AG10803 (cell line): ENCODE measurements at places on chromosomes 13 and 19.

DNA sequence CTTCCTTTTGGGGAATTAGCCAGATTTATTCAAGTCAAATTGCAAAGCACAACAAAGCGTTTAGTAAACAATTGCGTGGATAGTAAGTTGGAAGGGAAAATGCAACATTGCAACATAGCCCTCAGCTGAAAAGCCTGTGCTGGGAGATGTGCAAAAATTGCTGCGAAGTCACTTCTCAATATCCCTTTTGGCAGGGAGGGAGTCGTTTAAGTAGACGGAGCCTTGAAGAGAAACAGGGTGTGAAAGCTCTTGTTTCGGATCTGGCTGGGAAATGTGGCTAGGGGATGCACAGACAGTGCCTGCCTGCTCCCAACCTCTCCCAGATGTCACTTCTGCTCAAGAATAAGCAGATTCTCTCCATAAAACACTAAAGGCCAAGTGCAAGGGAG, 56.8 kb downstream of the SLC7A1 start:
- DNase-seq: peak; percentile 60

GRCh38 chr13:20616059-20616797, 49.3 kb downstream of the IFT88 start:
- DNase-seq: peak; percentile 77

- DNase-seq: peak; percentile 91
Measured at GRCh38 chr13:35716186-35716585, 239.7 kb upstream of the MAB21L1 start.

- DNase-seq: no peak
Measured at GRCh38 chr13:30997697-30998096, 65.2 kb downstream of the TEX26 start.

DNA sequence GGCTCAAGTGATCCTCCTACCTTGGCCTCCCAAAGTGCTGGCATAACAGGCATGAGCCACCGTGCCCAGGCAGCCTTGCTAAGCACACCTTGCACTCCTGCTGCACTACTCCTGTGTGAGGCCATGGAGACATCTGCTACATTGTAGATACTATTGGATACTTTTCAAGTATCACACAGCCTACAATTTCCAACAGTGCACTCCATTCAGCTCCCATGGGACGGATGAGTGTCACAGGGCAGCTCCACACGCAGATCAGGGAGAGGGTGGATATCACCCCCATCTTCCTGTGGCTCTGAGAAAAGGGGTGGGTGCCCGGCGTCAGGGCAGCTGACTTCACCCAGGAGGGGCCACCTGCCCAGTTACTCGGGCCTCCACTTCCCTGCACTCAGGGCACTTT, 39.1 kb upstream of the CCNE1 start:
- DNase-seq: no peak
